ENCODE measurements at places on chromosomes 4 and X. TPM values are rescaled to one million over a fixed set of nuclear protein-coding genes. Genes with fewer than 3 reads are reported as not detected.
A peak's percentile ranks its signal among the peaks of the same experiment; 100 is the strongest.

- DNase-seq = peak; percentile 1
These were observed 75.4 kb downstream of the FAT4 start for GRCh38 chr4:125390126-125390525.

DNA sequence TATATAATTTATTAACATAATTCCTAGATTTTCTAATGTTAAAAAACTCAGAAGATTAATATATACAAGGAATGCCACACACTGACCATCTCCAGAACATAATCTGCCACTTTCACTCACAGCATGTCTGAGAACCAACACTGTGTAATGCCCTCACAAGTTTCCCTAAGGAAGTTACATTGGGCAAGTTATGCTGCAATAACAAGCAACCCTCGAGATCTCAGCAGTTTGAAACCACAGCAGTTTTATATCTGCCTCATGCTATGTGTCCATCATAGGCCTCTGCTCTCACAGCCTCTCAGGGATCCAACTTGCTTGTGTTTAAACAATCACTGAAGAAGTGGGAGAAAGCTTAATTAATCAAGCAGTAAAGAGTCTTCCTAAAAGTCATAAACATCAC is 250.0 kb upstream of the SLC7A11 start:
- DNase-seq = no peak

CRMP1 gene
- not detected for total RNA-seq

GRCh38 chrX:76977452-76977851 is 469.7 kb upstream of the FGF16 start:
- no peak for DNase-seq

DNA sequence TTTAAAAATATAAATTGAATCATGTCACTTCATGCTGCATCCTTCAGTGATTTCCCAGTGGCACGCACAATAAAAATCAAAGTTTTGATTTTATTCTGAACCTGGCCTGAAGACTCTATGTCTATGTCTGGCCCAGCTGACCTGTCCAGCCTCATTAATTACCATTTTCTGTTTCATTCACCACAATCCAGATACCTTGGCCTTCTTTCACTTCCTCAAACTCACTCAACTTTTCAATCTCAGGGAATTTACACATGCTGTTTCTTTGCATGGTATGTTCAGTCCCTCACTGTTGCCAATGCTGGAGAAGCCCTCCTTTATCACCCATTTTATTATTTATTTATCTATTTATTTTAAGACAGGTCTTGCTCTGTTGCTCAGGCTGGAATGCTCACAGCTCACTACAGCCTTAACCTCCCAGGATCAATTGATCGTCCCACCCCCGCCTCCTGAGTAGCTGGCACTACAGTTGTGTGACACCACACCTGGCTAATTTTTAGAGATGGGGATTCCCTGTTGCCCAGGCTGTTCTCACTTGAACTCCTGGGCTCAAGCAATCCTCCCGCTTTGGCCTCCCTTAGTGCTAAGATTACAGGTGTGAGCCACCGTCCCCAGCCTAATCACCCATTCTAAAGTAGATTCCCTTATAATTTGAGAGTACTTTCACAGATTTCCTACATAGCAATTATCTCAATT is 43.1 kb downstream of the ZGRF1 start:
- no peak for DNase-seq

TMEM31 gene
- not detected for total RNA-seq

DNA sequence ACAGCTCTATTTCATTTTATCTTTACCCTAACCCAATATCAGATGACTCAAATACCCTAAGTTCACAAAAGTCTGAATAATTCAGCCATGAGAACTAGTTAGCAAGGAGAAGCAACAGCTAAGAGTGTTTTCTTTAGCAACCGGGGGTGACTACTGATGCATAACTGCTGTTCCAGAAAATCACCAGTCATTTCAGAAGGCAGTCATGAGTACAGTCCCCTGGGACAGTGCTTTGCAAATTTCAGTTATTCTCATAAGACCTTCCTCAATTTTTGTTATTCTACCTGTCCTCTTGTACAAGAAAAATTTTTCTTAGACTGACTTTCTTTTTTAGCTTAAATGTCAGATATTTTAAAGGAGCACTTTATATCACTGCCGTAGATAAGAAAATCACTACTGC is 16.4 kb downstream of the BANK1 start:
- DNase-seq = no peak

GRCh38 chr4:24321616-24322015 is 262.7 kb downstream of the DHX15 start:
- no peak for DNase-seq

HSD17B13 gene
- total RNA-seq = 0.49 TPM

DNA sequence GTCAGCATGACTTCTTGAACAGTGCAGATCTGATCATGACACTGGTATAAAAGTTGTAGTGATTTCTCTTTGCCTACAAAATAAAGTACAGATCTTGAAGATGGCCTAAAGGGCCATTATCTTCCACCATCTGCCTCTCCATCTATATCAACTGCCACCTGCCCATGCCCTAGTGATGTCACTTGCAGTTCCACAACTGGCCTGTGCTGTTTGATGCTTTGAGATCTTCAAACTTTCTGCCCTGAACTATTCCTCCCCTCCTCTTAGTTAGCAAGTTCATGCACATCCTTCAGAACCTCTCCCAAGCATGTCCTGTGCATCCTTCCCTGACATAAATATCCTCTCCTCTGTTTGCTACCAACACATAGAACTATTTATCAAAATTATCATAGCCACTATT is 217.0 kb downstream of the SOWAHB start:
- no peak for DNase-seq

DNA sequence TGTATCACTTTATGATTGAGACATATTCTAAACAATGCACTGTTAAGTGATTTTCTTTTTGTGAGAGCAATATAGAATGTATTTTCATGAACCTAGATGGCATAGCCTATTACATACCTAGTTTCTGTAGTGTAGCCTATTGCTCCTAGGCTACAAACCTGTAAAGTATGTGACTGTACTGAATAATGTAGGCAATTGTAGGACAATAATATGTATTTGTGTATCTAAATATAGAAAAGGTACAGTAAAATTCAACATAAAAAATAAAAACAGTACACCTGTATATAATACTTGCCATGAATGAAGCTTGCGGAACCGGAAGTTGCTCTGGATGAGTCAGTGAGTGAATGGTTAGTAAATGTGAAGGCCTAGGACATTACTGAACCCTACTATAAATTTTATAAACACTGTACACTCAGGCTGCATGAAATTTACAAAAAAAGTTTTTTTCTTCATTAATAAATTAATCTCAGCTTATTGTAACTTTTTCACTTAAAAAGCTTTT is 106.7 kb downstream of the VSIG4 start:
- DNase-seq = no peak

DNA sequence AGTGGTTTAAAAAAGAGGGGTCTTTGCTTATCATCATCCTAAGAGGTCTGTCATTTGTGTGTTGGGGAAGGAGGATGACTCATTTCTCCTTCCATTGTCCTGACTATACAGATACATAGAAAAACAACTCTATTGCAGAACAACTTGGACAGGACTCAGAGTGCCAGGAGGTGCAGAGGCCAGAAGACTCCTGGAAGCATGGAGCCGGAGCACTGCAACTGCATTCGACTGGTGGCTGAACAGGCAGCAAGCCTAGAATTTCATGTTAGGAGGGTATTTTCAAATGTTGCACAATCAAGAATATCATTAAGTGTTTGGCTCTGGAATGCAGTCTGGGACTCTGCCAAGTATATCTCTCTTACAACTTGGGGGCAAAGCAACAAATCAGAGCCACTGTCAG is 35.0 kb upstream of the MAML3 start:
- DNase-seq = peak; percentile 50

TBC1D19 gene
- 35.2 TPM for total RNA-seq

GRCh38 chr4:113548303-113548702 is 213.2 kb downstream of the CAMK2D start:
- DNase-seq = no peak

GRCh38 chr4:169117591-169118081 is 107.6 kb upstream of the CBR4 start:
- DNase-seq = peak; percentile 41

GRCh38 chr4:177574446-177574845 is 132.2 kb upstream of the AGA start:
- peak; percentile 62 for DNase-seq

DNA sequence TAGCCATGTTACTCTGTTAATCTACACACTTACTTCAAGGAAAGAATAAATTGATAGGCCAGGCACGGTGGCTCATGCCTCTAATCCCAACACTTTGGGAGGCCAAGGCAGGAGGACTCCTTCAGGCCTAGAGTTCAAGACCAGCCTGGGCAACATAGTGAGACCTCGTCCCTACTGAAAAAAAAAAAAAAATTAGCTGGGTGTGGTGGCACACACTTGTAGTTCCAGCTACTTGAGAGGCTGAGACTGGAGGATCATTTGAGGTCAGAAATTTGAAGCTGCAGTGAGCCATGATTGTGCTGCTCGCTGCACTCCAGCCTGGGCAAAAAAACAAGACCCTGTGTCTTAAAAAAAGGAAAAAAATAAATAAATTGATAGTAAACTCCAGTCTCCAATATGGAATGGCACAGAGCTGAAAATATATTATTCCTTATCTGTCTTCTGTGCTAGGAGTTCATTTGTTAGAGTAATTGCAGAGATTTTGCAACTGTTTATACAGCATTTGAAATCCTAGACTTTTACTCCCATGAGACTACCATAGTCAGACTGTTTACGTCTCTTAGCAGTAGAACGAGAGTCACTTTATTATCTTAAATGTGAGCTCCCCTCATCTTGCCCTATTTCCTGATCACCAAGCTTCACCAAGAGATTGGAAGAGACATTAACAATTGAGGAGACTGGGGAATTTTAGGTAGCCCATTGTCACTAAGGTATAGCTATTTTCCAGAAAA is 18.8 kb upstream of the TMEM131L start:
- no peak for DNase-seq

- DNase-seq = peak; percentile 53
These were observed 1.2 kb downstream of the TMSB4X start for GRCh38 chrX:12975991-12976558.

DNA sequence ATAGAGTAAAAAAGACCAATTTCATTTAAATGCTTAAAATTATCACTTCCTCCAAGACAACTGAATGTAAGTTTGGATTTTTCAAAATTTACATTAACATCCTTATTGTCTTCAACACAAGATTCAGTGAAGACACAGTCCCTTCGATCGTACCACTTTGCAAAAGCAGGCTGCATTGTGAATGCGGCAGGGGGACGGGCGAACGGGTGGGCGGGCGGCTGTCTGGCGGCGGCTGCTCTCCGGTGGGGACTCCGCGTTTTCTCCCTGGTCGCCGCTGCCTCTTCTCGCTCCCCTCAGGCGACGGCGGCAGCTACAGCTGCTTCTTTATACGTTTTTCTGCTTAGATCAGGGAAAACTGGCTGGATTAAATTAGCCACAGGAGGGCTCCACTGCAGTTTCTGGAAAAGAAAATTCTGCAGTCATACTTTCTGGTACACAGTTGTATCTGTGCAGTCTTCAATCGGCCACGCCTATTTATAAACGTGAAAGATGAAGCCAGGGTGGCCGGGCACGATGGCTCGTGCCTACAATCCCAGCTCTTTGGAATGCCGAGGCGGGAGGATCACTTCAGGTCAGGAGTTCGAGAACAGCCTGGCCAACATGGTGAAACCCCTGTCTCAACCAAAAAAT is 33.9 kb upstream of the HPF1 start:
- peak; percentile 79 for DNase-seq

DNA sequence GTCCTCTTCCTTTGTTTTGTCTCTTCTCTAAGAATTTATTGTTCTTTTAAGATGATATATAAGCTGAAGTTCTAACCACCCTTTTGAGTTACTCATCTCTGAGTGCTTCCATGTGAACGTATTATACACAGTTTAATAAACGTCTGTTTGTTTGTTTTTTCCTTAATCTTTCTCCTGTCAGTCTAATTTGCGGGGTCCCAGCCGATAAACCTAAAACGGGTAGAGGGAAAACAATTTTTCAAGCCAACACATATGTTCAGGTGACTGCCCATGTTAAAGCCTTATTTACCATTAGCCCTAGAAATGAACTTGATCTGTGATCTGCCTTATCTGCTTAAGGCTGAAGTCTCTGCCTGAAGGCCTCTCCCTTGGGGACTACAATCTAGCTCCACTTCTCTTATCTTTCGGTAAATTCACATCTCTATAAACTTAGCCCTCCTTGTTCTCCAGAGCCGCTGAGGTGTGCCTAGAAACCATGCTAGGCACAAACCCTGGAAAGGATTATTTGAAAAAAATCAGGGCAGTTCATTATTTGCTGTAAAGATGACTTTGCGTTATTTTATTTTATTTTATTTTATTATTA is 158.8 kb downstream of the CAMK2D start:
- no peak for DNase-seq

DNA sequence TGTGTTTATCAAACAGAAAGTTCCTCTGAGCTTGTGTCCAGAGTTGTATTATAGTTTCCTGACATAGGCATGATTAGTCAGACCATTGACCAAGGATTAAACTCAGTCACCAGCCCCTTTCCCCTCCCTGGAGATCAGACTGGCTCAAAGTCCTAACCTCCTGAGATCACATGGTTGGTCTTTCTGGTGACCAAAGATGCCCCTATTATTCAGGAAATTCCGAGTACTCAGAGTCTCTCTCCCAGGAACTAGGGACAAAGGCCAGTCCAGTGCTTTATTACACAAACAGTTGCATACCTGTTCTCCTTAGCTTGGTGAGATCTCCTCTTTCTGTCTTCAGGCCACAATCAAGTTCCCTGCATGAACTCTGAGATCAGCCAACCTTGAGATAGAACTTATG is 14.5 kb upstream of the ENPP6 start:
- no peak for DNase-seq

DNA sequence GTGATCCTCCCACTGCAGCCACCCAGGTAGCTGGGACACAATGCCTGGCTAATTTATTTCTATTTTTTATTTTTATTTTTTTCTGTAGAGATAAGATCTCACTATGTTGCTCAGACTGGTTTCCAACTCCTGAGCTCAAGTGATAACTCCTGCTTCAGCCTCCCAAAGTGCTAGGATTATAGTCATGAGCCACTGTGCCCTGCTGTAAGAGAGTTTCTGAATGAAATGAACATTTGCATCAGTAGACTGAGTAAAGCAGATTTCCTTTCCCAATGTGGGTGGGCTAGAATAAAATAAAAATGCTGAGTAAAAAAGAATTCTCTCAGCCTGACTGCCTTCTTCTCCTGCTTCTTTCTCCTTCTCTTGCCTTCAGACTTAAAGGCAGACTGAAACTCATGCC is 555.4 kb upstream of the PITX2 start:
- DNase-seq = no peak

DNA sequence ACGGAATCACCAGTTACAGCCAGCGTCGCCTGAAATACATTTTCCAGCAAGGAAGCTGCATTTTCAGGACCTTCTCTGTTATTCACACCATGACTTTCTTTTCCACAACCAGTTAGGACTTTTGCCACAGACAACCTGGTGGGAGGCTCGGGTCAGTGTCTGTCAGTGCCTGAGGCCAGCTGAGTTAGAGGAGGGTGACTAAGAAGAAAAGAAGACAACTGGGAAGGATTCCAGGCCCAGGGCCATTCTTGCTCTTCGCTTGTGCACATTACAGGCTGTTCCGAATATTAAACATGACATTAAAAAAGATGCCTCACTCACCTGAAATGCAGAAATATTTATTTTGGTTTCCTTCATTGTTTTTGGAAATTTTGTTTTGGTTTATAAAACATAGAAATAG is 21.4 kb upstream of the CENPU start:
- DNase-seq = peak; percentile 92

PLP1 gene
- 3.3 TPM for total RNA-seq

All from RPMI7951 (cell line).